Activated CD4-positive, alpha-beta T cell treated with anti-CD3 and anti-CD28 coated beads for 4 hours (primary cell): ENCODE measurements at places on chromosomes 2 and 18.

DNA sequence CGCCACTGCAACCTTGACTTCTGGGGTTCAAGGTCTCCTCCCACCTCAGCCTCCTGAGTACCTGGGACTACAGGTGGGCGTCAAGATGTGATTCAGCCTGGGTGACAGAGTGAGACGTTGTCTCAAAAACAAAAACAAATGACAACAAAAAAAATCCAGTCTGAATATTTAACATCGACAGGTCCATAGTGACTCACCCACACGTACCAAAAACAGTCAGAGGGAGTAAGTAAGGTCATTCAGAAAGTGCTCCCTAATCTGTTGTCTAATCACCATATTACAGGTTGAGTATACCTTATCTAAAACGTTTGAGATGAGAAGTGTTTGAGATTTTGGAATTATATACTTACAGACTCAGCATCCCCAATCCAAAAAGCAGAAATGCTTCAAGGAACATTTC, 24.4 kb downstream of the SAP130 start:
- DNase-seq: no peak

DNA sequence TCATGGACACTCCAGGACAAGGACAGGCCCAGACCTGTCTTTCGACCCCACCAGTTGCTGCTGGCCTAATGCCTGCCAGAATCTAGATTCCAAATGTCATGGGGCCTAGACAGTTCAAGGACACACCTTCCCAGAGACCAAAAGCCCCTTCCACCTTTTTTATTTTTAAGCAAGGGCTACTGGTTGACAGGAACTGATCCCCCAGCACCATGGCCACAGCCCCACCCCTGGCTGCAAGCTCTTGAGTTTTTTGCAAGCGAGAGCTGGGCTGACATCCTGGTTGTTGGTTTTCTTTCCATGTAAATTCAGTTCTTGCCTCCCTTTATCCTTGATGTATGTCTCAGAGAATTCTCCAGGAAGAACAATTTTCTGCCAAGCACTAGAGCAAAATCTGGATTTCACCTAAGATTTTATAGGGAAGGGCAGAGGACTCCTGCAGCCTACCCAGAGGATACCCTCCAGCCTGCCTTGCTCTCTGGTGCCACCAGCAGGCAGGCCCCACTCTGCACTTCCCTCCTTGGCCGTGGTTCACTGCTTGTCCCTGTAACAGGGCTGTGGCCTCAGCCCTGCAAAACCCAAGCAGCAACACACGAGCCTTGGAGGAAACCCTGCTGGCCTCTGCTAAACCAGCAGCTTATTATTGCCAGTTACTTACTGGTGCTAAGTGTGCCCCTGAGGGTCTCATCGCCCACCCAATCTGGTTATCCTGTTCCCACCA, 97.7 kb downstream of the TWIST2 start:
- no peak for DNase-seq

DNA sequence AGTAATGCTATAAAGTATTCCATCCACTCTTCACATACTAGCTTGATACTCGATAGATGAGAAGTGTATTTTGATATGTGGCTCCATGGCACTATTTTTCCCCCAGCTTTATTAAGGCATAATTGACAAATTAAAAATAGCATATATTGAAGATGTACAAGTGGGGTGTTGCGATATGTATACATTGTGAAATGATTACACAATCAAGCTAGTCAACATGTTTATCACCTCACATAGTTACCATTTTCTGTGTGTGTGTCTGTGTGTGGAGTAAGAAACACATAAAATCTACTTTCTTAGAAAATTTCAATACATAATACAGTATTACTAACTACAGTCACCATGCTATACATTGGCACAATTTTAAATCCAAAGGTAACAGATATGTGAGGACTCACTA, 82.5 kb upstream of the MYT1L start:
- DNase-seq: no peak

GRCh38 chr2:181949047-181949446, 36.6 kb upstream of the PPP1R1C start:
- no peak for DNase-seq

DNA sequence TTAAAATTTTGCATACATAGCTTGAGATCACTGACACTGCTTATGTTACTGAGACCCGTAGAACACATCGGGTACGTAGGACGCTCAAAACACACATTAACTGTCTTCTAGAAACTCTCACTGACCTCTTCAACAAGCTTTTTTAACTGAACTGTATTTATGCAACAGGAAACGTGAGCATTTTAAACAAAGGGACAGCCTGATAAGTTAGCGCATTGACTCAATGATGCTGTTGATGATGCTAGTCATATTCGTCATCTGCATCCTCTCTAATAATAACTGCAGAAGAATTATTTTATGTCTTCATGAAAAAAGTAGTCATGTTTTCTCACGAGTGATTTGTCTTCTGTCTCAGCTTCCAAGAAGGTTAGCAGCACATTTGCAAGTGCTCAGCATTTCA, 824.0 kb downstream of the DCDC2C start:
- DNase-seq: no peak

- no peak for DNase-seq
Measured at GRCh38 chr18:23878336-23878900, 136.1 kb upstream of the TTC39C start.

- DNase-seq: no peak
Measured at GRCh38 chr2:219628986-219629901, 1.8 kb downstream of the SLC4A3 start.

- no peak for DNase-seq
Measured at GRCh38 chr18:36189486-36189885, 2.2 kb downstream of the MOCOS start.

GRCh38 chr18:9691235-9691634, 16.9 kb upstream of the RAB31 start:
- no peak for DNase-seq

GRCh38 chr2:207290833-207291624, 125.3 kb upstream of the KLF7 start:
- DNase-seq: no peak

- no peak for DNase-seq
Measured at GRCh38 chr2:159119652-159120257, 151.3 kb downstream of the TANC1 start.

DNA sequence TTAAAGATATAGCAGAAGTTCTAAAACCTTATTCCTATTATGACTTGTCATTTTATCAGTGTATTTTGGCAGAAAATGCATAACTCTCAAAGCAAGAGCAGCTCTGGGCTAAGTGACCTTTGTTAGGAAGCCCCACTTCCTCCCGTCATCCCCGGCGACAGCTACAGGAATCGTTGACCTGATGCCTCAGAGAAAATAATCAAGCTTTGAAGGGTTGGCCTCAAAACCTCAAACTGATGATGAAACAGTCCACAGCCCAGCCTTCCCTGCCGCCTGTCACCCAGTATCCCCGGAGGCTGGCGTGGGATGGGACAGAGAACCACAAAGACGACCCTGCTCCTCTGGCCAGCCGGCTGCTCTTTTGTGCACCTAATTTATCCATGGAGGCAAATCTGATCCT, 65.3 kb downstream of the KCNF1 start:
- DNase-seq: no peak

DNA sequence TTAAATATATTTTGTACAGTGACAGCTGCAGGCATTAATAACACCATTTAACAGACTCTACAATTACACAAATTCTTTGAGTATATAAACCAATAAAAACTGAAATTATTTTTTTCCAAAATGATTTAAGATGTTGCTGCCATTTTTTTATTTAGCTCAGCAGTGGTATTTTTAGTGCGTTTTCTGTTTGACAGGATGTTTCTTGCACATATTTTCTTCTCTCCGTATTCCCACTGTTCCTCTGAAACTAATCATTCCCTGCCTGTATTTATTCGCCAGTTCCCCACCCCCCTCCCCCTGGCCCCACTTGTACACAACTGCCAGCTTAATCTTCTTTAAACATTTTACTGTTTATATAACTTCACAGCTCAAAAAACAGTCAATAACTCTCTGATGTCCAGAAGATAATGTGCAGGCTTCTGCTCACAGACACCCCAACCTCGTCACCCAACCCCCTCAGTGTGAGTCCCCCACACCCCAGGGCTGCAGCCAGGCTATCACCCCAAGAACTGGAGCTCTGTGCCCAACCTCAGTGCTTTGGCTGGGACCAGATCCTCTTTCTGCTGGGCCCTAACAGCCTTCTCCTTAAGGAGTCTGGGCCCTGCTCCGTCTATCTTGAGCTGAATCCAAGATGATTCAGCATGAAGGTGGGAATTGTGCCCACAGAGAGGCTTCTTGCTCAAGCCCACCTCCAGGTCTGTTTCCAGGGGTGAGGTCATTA, 41.6 kb upstream of the MAP4K4 start:
- no peak for DNase-seq

GRCh38 chr2:134739236-134739878, 20.6 kb upstream of the TMEM163 start:
- no peak for DNase-seq

DNA sequence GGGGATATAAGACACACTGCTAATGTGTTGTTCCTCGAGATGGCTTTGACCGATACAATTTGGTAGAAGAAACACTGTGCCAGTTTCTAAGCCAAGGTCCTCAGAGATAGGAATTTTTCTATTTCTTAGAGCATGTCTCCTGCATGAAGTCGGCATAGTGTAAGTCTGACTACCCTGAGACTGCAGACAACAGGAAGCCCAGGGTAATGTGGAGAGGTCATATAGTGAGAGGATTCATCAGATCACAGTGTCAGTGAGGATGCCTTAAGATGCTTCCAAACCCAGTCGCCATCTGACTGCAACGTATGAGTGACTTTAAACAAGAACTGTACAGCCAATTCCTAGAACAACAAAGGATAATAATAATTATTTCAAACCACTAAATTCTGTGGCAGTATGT, 818.3 kb upstream of the GYPC start:
- no peak for DNase-seq

- peak; percentile 18 for DNase-seq
Measured at GRCh38 chr2:241391892-241392665, 36.0 kb downstream of the FARP2 start.
